ENCODE measurements at places on chromosomes 2 and 18.

DNA sequence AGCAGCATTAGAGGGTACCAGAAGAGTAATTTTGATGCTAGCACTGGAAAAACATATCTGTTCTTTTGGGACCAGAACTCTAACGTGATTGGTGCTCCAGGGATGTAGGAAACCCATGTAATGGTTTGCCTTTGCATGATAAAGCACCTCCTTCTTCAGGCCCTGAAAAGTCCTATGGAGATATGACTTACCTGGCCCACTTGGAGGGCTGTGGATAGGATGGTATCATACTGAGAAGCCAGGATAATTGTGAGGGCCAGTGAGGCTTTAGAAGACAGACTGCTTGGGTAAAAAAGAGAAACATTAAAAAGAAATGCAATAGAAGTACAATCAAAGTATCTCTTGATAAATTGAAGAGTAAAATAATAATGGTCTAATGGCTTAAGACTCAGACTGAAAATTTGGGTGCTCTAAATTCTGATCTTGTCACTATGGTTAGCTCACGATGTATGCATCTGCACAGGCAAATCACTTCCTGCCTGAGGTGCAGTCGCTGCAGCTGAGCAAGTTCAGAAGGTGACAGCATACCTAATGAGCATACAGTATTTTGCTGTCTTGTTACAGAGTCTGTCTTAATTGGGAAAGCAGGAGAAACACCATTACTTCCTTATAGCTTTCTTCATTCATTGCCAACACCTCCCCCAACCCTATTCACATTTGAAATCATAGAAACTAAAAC is 371.5 kb downstream of the NUP35 start:
- peak; percentile 32 for DNase-seq

DNA sequence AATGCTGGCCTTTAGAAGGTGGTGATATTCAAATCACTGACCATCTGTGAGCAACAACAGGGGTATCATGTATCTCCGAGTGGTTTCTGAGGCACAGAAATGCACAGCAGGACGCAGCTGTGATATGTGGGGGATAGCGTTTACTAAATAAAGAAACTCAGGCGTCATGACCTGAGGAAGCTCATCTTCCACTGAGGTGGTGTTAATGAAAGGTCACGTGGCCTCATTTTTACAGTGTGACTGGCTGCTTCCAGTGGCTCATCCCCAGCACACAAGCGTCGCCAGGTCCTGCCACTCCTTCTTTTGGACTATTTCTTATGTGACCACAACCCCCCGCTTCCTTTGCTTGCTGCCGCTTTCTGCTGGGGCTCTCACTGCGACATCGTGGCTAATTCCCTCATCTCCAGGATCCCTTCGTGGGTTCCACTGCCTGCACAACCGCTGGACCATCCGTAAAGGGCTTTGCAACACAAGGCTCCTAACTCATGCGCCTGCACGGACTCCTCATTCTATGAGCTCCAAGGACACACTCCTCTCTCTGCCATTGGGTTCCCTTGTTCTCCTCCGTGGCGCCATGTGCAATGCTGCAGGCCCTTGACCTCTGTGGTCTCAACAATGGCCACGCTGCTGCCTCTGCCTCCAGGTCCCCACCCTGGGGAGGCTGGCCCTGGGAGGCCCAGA is 109.3 kb downstream of the MBP start:
- no peak for DNase-seq

GRCh38 chr2:104825124-104825865 is 28.6 kb upstream of the POU3F3 start:
- DNase-seq: no peak

GRCh38 chr2:1782514-1782913 is 38.2 kb upstream of the PXDN start:
- no peak for DNase-seq

DNA sequence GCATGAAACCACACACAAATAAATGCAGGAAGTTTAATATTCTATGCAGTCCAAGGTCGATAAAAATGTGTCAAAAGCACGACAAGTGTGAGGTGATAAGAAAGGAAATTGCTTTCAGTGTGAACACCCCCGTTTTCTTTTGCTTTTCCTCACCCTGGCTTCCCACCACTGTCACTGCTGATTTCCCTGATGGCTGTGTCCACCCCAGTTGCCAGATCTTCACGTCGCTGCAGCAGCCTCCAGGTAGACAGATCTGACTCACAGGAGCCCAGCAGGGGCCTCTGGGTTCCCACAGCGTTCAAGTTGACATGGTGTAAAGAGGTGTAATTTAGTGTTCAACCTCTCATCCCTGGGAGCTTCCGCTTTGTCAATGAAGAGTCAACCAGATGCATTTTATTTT is 128.0 kb upstream of the TACR1 start:
- DNase-seq: no peak

DNA sequence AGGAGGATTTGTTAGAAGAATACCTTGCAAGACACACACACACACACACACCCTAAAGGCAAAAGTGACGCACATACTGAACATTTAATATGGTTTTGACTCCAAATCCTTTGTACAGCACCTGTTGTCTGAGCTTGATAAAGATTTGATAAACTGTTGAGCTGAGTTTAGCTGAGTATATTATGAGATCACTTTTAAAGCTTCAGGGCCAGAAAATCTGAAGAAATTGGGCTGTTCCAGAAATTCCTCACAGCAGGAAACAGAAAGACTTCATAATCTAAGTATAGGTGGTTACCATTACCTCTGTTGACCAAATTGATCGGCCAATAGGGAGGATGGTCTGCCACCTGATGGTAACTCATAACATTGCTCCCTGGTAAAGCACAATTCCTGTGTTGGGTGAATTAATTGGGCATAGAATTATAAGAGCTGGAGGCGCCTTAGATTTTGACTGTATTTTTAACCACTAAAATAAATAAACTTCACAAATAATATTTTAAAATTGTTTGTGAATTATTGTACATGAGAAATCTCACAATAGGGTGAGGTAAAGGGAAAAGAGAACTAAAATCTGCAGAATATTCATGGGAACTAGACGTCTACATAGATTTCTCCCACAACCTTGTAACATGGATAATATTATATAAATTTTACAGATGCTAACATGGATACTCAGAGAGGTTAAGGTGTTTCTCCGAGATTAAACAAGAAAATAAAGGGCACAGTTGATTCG is 21.8 kb upstream of the RPIA start:
- peak; percentile 32 for DNase-seq

GRCh38 chr18:79940126-79940813 is 11.2 kb downstream of the SLC66A2 start:
- no peak for DNase-seq

DNA sequence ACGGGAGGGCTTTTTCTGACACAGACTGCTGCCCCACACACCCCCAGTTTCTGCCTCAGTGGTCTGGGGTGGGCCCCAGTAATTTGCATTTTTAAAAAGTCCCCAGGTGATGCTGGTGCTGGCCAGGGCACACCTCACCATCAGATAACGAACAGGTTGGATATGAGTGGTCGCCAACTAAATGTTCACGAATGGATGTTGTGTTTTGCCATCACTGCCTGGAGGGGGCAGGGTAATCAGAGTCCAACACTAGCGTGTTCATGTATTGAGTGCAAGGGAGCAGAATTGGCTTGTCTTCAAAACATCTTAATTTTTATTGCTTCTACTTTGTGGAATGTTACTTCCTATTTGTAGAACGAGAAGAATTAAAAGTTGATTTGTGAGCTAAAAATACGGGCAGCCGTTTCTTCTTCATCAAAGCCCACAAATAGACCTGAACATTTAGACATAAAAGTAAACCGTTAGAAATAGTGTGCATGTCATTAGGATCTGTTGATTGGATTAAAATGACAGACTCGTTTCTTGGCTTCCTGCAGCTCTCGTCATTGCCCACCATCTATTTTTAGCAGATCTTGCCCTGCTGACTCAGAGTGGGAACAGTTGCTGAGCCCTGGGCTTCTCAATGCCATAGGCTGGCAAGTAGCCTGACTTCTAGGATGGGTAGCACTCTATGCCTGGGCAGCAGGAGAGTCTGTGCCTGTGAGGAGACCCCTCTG is 45.2 kb downstream of the NCK2 start:
- DNase-seq: peak; percentile 74

GRCh38 chr18:56995579-56996188 is 151.2 kb upstream of the BOD1L2 start:
- no peak for DNase-seq

GRCh38 chr18:70149616-70150301 is 55.7 kb downstream of the RTTN start:
- DNase-seq: no peak

DNA sequence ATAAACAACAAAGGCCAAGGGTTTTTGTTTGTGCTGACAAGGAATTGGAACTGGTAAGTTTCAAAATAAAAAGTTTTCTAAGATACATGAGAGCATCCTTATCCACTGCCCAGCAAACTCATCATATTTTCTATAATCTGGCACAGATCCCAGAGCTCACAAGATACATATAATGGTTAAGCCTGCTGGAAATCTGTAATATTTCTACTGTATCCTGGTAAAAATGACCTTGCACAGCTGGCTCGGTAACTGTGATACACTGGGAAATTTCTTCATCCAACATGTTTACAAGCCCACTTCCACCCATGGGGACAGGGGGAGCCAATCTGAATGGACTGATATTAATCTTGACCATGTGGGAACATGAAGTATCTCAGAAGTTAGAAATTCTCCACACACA is 425.4 kb upstream of the MMADHC start:
- DNase-seq: no peak

- DNase-seq: no peak
Measured at GRCh38 chr2:83795777-83796176, 663.3 kb downstream of the SUCLG1 start.

DNA sequence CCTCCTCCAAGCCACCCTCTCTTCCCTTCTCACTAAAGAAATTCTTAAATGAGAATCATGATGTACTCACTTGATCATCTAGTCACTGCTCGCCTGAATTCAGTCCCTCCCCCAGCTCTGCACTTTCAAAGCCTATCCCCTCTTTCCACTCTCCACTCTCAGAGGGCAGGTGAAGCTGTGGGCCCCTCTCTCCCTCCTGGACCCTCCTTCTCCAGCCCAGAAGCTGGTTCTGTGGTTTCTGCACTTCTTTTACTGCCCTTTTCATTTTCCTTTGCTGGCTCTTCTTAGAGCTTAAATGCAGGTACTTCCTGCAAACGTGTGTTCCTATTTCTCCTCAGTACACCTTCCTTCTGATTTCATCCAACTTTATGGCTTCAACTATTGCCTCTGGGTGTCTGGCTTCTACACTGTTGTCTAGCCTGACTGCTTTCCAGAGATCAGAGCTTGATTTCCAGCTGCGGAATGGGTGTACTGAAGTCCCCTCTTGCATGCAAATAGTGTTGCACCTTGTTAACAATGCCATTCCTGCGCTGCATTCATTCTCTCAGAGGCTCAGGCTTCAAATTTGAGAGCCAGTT is 15.3 kb upstream of the TXNDC2 start:
- DNase-seq: no peak

- no peak for DNase-seq
Measured at GRCh38 chr2:515441-516127, 161.6 kb downstream of the TMEM18 start.

DNA sequence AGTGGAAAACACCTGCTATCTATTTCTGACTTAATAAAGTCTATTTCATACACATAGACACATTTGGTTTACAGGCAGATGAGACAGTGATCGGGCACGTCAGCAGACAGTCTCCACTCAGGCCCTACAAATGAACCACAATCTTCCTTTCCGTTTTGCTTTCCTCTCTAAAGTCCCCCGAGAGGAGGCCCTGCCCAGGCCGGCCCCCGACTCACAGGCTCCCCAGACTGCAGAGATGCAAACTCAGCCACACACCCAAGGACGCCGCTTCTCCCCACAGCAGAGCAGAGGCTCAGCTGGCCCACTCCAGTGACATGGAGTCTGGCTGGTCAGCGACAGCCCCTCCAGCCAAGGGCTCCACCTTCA is 9.3 kb upstream of the MTERF4 start:
- DNase-seq: no peak

- no peak for DNase-seq
Measured at GRCh38 chr18:46518438-46518837, 138.6 kb downstream of the LOXHD1 start.

DNA sequence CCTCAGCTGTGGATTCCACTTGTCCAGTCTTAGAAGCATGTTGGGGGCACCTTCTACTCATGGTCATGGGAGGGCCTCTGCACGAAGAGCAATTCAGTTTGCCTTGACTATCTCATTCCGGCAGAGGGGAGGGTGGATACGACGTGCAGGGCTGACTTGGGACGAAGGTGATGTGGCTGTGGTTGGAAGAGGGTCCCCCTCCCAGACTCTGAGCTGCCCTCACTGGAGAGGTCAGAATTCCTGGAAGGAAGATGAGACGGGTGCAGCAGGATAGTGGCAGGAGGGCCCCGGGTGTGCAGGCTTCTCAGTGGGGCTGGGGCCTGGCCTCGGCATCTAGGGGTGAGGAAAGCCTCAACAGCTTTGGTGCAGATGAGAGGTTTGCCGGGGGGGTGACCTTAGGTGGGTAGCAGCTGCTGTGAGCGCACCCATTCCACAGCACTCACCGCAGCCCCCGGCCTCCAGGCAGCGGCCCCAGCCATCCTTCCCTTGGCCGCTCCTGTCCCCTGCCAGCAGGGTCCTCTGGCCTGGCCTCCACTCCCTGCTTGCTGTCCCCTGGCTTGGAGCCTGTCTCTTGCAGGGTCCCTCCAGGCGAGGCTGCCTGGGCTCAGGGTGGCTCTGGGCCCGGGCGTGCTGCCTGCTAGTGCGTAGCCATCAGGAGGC is 3.2 kb downstream of the RNPEPL1 start:
- no peak for DNase-seq

- no peak for DNase-seq
Measured at GRCh38 chr2:96940980-96941775, 45.2 kb downstream of the FAM178B start.

- DNase-seq: no peak
Measured at GRCh38 chr18:72811047-72811446, 56.7 kb downstream of the NETO1 start.

- DNase-seq: no peak
Measured at GRCh38 chr2:128313091-128313836, 5.4 kb downstream of the HS6ST1 start.

- DNase-seq: no peak
Measured at GRCh38 chr2:191165176-191165643, 14.4 kb upstream of the STAT4 start.

DNA sequence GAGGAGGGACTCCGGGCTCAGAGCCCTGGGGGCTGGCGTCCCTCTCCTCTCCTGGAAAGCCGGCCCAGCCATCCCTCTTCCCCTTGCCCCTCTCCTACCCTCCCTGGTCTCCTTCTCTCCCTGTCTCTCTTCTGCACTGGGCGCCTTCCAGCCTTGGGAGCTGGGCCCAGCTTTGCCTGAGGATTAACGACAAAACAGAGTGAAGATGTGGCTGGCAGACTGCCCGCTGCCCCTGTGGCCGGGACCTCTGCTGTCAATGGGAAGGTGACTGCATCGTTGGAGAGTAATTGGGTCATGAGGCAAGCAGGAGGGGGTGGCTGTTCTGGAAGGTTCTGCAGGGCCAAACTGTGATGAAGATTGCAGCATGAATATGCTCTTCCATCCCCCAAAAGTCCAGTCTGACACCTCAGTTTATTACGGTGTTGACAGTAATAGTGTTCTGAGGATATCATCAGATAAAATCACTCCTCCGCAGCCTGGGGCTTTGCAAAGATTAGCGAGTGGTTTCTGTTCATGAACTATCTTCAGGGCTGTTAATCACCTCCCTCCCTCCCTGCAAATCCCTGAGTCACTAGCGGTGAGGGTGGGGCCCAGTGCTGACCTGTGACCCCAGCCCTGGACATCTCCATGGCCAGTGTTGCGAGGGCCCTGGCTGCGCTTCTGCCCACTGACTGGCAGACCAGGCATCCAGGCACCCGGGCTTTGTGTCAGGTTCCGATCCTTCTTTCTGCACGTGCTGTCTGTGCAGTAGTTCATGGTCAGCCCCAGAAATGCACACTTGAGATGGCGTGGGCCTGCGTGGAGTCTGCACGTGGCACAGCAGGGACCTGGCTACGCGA is 23.0 kb downstream of the RTP5 start:
- no peak for DNase-seq
